Endodermal cell (in vitro differentiated cells): ENCODE measurements at places on chromosomes 11 and 22. TPM values are rescaled to one million over a fixed set of nuclear protein-coding genes. Genes with fewer than 3 reads are reported as not detected.

DNA sequence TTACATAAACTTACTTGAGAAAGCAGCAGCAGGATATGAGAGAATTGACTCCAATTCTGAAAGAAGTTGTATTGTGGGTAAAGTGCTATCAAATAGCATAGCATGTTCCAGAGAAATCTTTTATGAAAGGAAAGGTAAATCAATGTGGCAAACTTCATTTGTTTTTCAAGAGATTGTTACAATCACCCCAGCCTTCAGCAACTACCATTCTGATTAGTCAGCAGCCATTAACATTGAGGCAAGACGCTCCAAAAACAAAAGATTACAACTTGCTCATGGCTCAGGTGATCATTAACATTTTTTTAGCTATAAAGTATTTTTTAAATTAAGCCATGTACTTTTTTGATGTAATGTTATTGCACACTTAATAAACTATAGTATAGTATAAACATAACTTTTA lies 357.2 kb downstream of the TMEM135 start:
- H3K4me1 ChIP-seq: no peaks in the 10 kb centered on the region
- H3K27me3 ChIP-seq: no peaks in the 10 kb centered on the region
- no peak overlapping the region for H3K4me3 ChIP-seq
- H3K36me3 ChIP-seq: no peaks in the 10 kb centered on the region

Gene OR52N4
- total RNA-seq: not detected in 2 replicates

- H3K27me3 ChIP-seq: peaks cover 68% of the 10 kb centered on the region
- H3K36me3 ChIP-seq: no peaks in the 10 kb centered on the region
- no peaks in the 10 kb centered on the region for H3K4me1 ChIP-seq
- peak within 1 kb of the TSS; percentile 86 for H3K4me3 ChIP-seq
- DNase-seq: peak; percentile 89
- no peak within 1 kb of the TSS for H3K27ac ChIP-seq
These were observed at the start of gene LUZP2 for GRCh38 chr11:24496736-24497725. TSS of gene LUZP2 (plus strand) at chr11:24497053.

Gene KDELR3
- total RNA-seq: 14.9 to 17.2 TPM (median 15.9 TPM) in 3 replicates

Gene RIMBP3B
- total RNA-seq: 0.27 to 0.55 TPM in 2 of 3 replicates, not detected in the other

Gene SCO2
- 1.4 and 2.3 TPM in 2 replicates for total RNA-seq

DNA sequence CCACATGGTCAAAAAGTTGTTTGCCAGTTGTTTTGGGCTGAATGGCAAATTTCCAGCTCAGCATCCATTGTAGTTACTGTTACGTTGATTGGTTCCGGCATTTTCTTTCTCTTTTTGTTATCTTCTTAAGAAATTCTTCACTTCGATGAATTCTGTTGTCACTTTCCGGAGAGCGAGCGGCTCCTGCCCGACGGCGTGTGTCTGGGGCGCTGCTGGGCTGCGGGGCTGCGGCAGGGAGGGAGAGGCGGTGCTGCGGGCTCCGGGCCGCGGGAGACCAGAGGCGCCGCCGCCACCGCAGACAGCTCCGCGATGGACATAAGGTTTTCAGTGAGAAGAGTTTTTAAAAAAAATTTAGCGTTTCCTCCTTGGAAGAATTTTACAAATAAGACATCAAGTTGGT lies 117.4 kb downstream of the RRM1 start:
- H3K36me3 ChIP-seq: no peaks in the 10 kb centered on the region
- H3K4me3 ChIP-seq: no peak overlapping the region
- peaks cover 26% of the 10 kb centered on the region for H3K27me3 ChIP-seq
- H3K27ac ChIP-seq: no peak overlapping the region
- DNase-seq: peak; percentile 80

Gene USP2
- total RNA-seq: 17.8 to 28.3 TPM (median 19.0 TPM) in 3 replicates

Gene MYOD1
- 0.52 TPM in 1 of 3 replicates, not detected in the others for total RNA-seq

Gene ANO9
- 12.8 to 17.8 TPM (median 17.5 TPM) in 3 replicates for total RNA-seq

DNA sequence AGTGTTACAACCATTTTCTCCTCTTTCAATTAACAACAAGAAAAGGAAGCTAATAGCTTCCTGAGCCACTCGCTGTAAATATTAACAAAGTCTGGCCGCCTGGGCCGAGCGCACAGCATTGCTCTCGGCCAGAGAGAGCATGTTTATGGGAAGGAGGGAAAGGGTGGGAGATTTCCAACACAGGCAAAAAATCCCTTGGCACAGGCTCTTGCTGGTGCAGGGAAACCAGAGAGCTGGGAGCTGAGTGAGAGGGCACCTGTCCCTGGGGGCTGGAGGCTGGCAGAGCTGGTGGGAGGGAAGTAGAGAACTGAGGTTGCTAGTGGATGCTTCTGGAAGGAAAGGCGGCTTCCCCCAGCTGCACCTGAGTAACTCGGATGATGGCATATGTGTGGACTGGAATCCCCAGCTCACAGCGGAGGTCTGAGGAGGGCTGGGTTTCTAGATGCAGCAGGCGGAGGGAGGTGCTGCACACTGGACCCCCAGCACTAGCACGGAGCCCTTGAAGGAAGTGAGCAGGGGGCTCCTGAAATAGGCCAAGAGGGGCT lies 59.6 kb downstream of the FLRT1 start:
- no peak overlapping the region for H3K27ac ChIP-seq
- no peak for DNase-seq
- H3K4me3 ChIP-seq: no peak overlapping the region
- peaks cover 8% of the 10 kb centered on the region for H3K27me3 ChIP-seq

Gene C11orf91
- total RNA-seq: 1.0 to 1.4 TPM in 2 of 3 replicates, not detected in the other

DNA sequence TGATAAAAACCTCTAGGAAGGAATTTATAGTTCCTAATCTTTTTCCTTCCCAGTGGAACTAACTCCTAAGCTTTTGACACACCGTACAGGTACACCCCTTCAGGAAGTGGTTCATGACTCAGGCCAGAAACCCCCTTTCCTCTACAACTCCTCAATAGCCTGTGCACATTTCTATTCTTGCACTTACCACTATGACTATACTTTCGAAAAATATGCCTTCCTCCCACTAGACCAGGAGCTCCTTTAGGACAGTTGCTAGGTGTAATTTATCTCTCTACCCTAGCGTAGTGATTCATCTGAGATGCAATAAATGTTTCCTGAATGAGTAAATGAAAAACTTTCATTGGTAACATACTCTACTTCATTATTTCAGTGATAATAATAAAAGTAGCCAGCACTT lies 14.5 kb downstream of the MAP6 start:
- H3K4me1 ChIP-seq: peaks cover 15% of the 10 kb centered on the region
- H3K27me3 ChIP-seq: no peaks in the 10 kb centered on the region
- no peak overlapping the region for H3K4me3 ChIP-seq
- H3K27ac ChIP-seq: no peak overlapping the region
- H3K36me3 ChIP-seq: no peaks in the 10 kb centered on the region

GRCh38 chr11:41866525-41866924 lies 407.1 kb upstream of the LRRC4C start:
- H3K4me3 ChIP-seq: no peak overlapping the region
- no peaks in the 10 kb centered on the region for H3K4me1 ChIP-seq
- no peaks in the 10 kb centered on the region for H3K36me3 ChIP-seq
- no peaks in the 10 kb centered on the region for H3K27me3 ChIP-seq

Gene BET1L
- total RNA-seq: 54.8 to 70.3 TPM (median 63.7 TPM) in 3 replicates

DNA sequence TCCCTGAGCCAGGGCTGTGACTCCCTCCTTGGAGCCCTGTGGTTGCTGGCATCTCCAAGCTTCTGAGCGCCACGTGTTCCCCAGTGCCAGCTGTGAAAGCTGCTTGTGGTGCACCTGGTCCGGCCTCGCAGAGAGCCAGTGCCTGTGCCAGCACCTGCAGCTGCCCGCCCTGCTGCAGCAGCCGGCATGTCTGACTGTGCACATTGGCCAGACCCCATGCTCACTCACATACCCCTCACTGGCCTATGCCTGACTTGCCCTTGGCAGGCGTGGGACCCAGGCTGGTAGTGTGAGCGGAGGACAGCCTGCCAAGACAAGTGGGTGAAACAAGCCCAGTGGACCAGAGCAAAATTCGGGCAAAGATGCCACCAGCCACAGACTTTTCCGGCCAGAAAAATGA lies 9.8 kb downstream of the MRPL48 start:
- H3K27ac ChIP-seq: no peak overlapping the region
- no peak for DNase-seq
- H3K4me1 ChIP-seq: peaks cover 3% of the 10 kb centered on the region
- H3K36me3 ChIP-seq: no peaks in the 10 kb centered on the region
- no peak overlapping the region for H3K4me3 ChIP-seq
- no peaks in the 10 kb centered on the region for H3K27me3 ChIP-seq

GRCh38 chr11:131422496-131422895 lies 52.1 kb downstream of the NTM start:
- no peak overlapping the region for H3K4me3 ChIP-seq
- H3K4me1 ChIP-seq: no peaks in the 10 kb centered on the region
- no peak for DNase-seq
- H3K27me3 ChIP-seq: no peaks in the 10 kb centered on the region

GRCh38 chr11:2129699-2130366 lies 9.4 kb downstream of the IGF2 start:
- no peak for DNase-seq
- H3K4me3 ChIP-seq: no peak overlapping the region
- H3K36me3 ChIP-seq: no peaks in the 10 kb centered on the region
- no peaks in the 10 kb centered on the region for H3K4me1 ChIP-seq

DNA sequence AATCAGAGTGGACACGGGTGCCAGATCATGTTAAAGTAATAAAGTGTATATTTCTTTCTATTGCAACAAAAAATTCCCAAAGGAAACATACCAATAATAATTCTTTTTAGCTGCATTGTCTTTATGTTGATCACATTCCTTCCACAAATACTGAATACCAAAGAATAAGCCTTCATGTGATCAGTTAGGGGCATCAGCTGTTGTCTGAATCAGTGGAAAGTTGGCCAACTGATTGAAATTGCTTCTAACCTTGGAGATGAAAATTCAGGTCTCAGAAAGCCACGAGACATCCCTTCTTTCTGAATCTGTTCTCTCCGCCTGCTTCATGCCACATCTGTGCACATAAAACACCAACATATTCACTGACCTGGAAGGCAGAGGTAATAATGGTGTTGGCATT lies 785.2 kb downstream of the KCNA4 start:
- no peak overlapping the region for H3K4me3 ChIP-seq
- no peaks in the 10 kb centered on the region for H3K4me1 ChIP-seq
- no peak overlapping the region for H3K27ac ChIP-seq
- no peaks in the 10 kb centered on the region for H3K36me3 ChIP-seq
- DNase-seq: no peak

DNA sequence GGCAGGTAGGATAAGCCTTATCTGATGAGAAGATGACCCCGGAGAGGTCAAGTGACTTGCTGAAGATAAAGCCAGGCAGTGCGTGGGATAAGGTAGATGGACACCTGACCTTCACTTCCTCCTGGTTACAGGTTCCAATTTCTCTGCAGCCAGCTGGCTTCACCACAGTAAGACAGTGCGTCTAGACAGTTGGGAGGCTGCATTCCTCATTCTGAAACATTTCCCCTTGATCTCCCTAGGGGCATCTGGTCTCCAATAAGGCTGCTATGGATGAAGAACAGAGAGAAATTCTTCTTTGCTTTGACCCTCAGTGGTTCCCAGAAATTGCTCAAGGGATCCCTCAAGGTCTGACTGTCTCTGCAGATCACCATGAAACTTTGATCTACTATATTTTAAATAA lies 211.3 kb downstream of the MYO18B start:
- no peaks in the 10 kb centered on the region for H3K36me3 ChIP-seq
- no peaks in the 10 kb centered on the region for H3K27me3 ChIP-seq
- no peak for DNase-seq
- H3K4me3 ChIP-seq: no peak overlapping the region
- H3K4me1 ChIP-seq: peaks cover 3% of the 10 kb centered on the region

Gene FOLR1
- total RNA-seq: 13.8 to 15.1 TPM (median 14.4 TPM) in 3 replicates

DNA sequence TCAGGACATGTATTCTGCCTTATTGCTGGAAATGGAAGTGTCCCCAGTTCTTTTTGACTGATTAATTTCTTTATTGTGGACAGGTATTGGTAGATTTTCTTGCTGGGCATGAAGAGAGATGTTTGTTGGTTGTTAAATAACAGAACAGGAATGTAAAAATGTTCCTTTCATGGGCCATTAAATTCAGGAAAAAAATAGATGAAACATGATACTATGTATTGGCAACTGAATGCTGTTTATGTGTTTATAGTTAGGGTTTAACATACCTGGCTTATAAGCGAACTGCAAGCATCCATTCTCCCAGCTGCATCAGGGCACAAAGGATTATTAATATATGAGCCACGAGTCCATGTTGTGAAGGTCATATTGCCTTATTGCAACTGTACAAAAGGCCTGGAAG lies 368.5 kb downstream of the NELL1 start:
- no peak overlapping the region for H3K27ac ChIP-seq
- no peak for DNase-seq
- H3K4me3 ChIP-seq: no peak overlapping the region
- H3K4me1 ChIP-seq: no peaks in the 10 kb centered on the region
- peaks cover 98% of the 10 kb centered on the region for H3K27me3 ChIP-seq

DNA sequence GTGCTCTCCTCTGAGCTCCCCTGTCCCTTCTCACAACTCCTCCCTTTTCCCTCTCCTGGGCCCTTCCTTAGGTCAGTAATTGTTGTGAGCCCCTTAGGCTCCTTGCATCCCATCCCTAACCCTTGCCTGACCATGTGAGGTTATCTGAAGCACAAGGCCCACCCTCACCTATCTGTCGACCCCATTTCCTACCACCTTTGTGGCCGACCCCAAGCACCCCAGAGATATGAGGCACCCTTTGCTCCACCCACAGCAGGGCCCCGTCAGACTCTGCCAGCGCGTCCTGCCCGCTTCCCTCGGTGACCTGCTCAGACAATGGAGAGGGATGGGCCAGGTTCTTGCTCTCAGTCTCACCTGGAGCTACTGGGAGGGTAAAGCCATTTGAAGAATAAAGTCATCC lies 1.3 kb downstream of the GNG3 start:
- H3K4me3 ChIP-seq: peak overlapping the region; percentile 88
- H3K27ac ChIP-seq: peak overlapping the region; percentile 83
- DNase-seq: peak; percentile 83
- peaks cover 27% of the 10 kb centered on the region for H3K4me1 ChIP-seq

Gene PMM1
- total RNA-seq: 32.3 to 35.1 TPM (median 32.3 TPM) in 3 replicates

DNA sequence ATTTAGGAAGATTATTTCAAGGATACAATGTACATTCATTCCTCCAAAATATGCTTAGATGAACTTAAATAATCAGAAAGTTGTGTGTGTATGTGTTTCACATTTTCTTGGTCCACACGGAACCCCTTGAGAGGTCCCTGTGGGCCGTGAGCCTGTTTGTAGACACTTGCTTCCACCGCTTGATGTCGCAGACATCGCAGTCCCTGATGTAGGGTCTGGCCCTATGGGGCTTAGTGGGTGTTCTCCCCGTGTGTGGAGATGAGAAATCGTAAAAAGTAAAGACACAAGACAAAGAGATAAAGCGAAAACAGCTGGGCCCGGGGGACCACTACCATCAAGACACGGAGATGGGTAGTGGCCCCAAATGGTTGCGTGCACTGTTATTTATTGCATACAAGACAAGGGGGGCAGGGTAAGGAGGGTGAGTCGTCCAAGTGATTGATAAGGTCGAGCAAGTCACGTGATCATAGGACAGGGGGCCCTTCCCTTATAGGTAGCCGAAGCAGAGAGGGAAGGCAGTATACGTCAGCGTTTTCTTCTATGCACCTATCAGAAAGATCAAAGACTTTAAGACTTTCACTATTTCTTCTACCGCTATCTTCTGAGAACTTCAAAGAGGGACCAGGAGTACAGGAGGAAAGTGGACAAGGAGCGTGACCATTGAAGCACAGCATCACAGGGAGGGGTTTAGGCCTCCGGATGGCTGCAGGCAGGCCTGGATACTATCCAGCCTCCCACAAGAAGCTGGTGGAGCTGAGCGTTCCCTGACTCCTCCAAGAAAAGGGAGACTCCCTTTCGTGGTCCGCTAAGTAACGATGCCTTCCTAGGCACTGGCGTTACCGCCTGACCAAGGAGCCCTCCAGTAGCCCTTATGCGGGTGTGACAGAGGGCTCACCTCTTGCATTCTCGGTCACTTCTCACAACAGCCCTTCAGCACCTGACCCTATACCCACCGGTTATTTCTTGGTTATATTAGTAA lies 1.2 kb upstream of the APOBEC3C start:
- H3K27me3 ChIP-seq: no peaks in the 10 kb centered on the region
- peaks cover 4% of the 10 kb centered on the region for H3K4me1 ChIP-seq
- no peaks in the 10 kb centered on the region for H3K36me3 ChIP-seq
- no peak overlapping the region for H3K4me3 ChIP-seq
- DNase-seq: no peak
- H3K27ac ChIP-seq: no peak overlapping the region

Gene CCDC87
- 0.92 to 1.5 TPM (median 1.0 TPM) in 3 replicates for total RNA-seq

Gene TRPC6
- 1.1 to 1.7 TPM (median 1.2 TPM) in 3 replicates for total RNA-seq
